ENCODE measurements at places on chromosomes 1 and 21. TPM values are rescaled to one million over a fixed set of nuclear protein-coding genes. Genes with fewer than 3 reads are reported as not detected.

DNA sequence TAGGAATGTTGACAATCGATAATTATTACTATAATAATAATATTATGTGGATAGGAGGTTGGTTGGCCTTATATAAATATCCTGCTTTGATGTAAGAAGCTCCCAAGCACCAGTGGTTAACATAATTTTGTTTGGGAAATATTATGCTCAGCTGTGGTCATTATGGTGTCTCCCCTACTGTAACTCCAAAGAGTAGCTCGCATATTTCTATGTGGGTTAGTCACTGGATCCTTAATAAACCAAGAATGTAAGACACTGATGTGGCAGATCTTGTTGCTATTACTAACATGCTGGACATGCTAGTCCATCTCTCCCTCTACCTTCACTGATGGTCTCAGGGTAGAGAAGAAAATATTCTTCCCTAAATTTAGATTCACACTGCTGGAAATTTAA lies 79.2 kb upstream of the RALGPS2 start:
- H3K27ac ChIP-seq, result peak overlapping the region; percentile 28
- H3K36me3 ChIP-seq, result no peaks in the 10 kb centered on the region
- DNase-seq, result peak; percentile 86
- no peak overlapping the region for H3K4me3 ChIP-seq
- H3K27me3 ChIP-seq, result no peaks in the 10 kb centered on the region
- peaks cover 9% of the 10 kb centered on the region for H3K4me1 ChIP-seq

GRCh38 chr1:94305704-94306103 lies 68.3 kb upstream of the ARHGAP29 start:
- no peaks in the 10 kb centered on the region for H3K27me3 ChIP-seq
- H3K27ac ChIP-seq, result peak overlapping the region; percentile 17
- H3K36me3 ChIP-seq, result no peaks in the 10 kb centered on the region
- no peak overlapping the region for H3K4me3 ChIP-seq

GRCh38 chr1:92901699-92902405 lies 59.4 kb downstream of the DIPK1A start:
- H3K27me3 ChIP-seq, result no peaks in the 10 kb centered on the region
- no peak for DNase-seq
- H3K4me3 ChIP-seq, result no peak overlapping the region
- no peak overlapping the region for H3K27ac ChIP-seq
- H3K36me3 ChIP-seq, result no peaks in the 10 kb centered on the region
- no peaks in the 10 kb centered on the region for H3K4me1 ChIP-seq

GRCh38 chr1:157498736-157499090 lies 53.6 kb downstream of the FCRL5 start:
- H3K27me3 ChIP-seq, result peaks cover 4% of the 10 kb centered on the region
- DNase-seq, result no peak
- no peak overlapping the region for H3K27ac ChIP-seq
- H3K36me3 ChIP-seq, result no peaks in the 10 kb centered on the region

DNA sequence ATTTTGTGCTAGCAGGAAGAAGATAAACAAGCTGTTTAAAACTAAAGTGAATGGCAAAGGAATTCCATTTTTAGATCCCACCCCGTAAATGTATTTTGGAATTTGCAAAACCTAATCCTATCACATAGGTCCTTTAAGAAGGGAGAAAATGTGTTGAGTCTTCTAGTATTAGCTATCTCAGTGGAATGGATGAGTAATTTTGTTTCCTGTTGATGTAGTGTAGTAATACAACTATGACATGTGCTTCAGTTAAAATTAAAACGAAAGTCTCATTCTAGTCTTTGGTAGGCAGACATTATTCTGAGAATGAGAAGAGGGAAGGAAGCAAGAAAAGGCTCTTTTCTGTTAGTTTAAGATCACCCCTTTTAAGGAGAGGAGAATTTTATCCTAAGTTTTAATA lies 265.9 kb upstream of the C1orf105 start:
- H3K4me3 ChIP-seq, result no peak overlapping the region
- DNase-seq, result peak; percentile 83
- H3K36me3 ChIP-seq, result no peaks in the 10 kb centered on the region
- no peaks in the 10 kb centered on the region for H3K27me3 ChIP-seq
- H3K27ac ChIP-seq, result peak overlapping the region; percentile 80

- H3K4me3 ChIP-seq, result no peak overlapping the region
- no peak overlapping the region for H3K27ac ChIP-seq
- peaks cover 13% of the 10 kb centered on the region for H3K4me1 ChIP-seq
- H3K36me3 ChIP-seq, result no peaks in the 10 kb centered on the region
Measured at GRCh38 chr1:22978299-22978698, 5.6 kb upstream of the LACTBL1 start.

The OR2T33 gene
- not detected for total RNA-seq

- no peaks in the 10 kb centered on the region for H3K36me3 ChIP-seq
- no peaks in the 10 kb centered on the region for H3K27me3 ChIP-seq
- no peak overlapping the region for H3K27ac ChIP-seq
- no peaks in the 10 kb centered on the region for H3K4me1 ChIP-seq
Measured at GRCh38 chr1:61674221-61674620, 50.7 kb downstream of the TM2D1 start.

- H3K27me3 ChIP-seq, result no peaks in the 10 kb centered on the region
- peaks cover 78% of the 10 kb centered on the region for H3K4me1 ChIP-seq
- H3K36me3 ChIP-seq, result peaks cover 23% of the 10 kb centered on the region
- H3K4me3 ChIP-seq, result peak overlapping the region; percentile 15
Measured at GRCh38 chr1:39391691-39392679, 99.5 kb upstream of the BMP8A start.

- H3K27ac ChIP-seq, result no peak overlapping the region
- no peaks in the 10 kb centered on the region for H3K27me3 ChIP-seq
- H3K36me3 ChIP-seq, result peaks cover 28% of the 10 kb centered on the region
Measured at GRCh38 chr1:36359911-36360550, 25.7 kb downstream of the STK40 start.

DNA sequence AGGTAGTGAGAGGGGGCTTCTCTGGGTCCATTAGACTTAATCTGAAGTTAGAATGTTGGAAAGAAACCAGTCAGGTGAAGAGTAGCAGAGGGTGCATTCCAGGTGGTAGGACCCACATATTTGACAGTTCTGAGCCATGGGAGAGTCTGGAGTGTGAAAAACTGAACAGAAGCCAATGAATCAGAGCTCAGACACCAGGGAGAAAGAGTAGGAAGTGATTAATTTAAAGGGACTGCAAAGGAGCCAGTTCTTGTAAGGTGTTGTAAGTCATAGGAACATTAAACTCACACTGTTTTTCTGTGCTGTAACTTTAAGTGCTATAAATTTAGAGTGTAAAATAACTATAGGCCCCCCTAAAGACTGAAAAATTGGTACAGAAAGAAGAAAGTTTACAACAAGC lies 5.9 kb upstream of the DHX9 start:
- H3K4me3 ChIP-seq, result no peak overlapping the region
- peak; percentile 24 for DNase-seq
- no peaks in the 10 kb centered on the region for H3K4me1 ChIP-seq
- H3K36me3 ChIP-seq, result no peaks in the 10 kb centered on the region
- no peaks in the 10 kb centered on the region for H3K27me3 ChIP-seq
- no peak overlapping the region for H3K27ac ChIP-seq

The KDM5B gene
- total RNA-seq, result 182 TPM

DNA sequence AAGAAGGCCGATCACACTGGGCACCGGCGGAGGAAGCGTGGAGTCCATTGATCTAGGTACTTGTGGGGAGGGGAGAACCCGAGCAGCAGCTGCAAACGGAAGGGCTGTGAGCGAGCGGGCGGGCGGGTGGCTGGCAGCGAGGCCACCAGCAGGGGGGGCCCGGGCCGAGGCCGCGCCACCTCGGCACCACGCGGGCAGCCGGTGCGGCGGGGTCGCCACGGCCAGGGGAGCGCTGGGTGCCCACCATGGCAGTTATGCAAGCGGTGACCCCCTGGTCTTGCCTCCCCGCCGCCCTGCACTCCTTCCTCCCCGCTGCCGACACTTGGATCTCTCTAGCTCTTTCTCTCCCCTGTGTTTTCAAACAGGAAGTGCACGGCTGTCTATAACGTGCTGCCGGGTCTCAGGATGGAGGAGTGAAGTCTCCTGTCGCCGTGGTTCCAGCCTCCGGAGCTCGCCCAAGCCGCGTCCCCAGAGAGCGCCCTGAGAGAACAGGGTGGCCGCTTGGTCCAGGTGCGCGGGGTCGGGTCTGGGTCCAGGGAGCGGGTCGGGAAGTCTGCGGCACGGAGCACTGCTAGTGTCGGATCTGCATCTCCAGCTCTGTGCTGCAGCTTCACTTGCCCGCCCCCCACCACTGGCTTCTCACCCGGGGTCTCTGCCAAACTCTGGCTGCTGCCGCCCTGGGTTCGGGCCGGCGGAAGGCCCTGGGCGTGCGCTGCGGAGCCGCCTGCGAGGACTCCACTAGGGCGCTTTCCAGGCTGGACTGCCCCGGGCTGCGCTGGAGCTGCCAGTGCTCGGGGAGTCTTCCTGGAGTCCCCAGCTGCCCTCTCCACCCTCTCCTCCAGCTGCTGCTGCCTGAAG lies 22.7 kb downstream of the LRRC8D start:
- H3K27ac ChIP-seq, result peak overlapping the region; percentile 83
- H3K36me3 ChIP-seq, result no peaks in the 10 kb centered on the region
- H3K4me1 ChIP-seq, result peaks cover 15% of the 10 kb centered on the region
- H3K4me3 ChIP-seq, result peak overlapping the region; percentile 88
- no peaks in the 10 kb centered on the region for H3K27me3 ChIP-seq
- peak; percentile 56 for DNase-seq

The SERTAD4 gene
- 2.9 TPM for total RNA-seq

DNA sequence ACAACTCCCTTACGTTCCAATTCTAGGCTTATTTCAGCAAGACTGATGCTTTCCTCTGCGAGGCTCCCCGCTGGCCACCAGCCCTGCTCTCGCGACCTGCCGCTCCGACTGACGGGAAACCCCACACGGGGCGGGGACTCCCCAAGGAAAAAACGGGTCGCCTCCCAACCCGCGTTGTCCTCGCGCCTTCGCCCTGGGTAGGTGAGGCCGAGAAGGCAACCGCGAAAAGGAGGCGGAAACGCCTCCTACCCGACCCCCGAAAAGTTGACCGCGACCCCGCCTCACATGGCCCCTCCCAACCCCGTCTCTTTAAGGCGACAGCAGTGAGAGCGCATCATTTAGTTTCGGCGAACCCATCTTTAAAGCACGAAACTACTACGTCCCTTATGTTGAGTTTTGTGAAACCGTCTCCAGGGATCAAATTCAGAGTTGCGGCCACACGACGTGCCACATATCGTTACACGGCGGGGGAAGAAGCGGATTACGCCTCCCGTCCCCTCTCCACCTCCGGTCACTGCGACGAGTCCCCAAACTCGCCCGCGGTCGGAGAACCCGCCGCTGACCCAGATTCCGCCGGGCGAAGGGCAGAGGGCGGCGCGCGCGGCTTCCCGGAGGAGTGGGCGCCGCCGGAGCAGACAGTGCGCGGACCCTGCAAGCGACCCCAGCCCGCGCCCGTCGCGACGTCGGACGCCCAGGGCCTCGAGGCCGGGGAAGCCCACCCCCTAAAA lies 1.2 kb downstream of the ANP32E start:
- H3K36me3 ChIP-seq, result peaks cover 5% of the 10 kb centered on the region
- H3K4me1 ChIP-seq, result peaks cover 11% of the 10 kb centered on the region
- peak overlapping the region; percentile 89 for H3K4me3 ChIP-seq
- H3K27ac ChIP-seq, result peak overlapping the region; percentile 82
- no peaks in the 10 kb centered on the region for H3K27me3 ChIP-seq
- peak; percentile 44 for DNase-seq

- no peaks in the 10 kb centered on the region for H3K27me3 ChIP-seq
- no peak overlapping the region for H3K27ac ChIP-seq
- H3K4me3 ChIP-seq, result no peak overlapping the region
Measured at GRCh38 chr1:153973525-153973924, 3.9 kb downstream of the JTB start.

GRCh38 chr1:18643154-18644012 lies 12.7 kb downstream of the PAX7 start:
- H3K36me3 ChIP-seq, result no peaks in the 10 kb centered on the region
- DNase-seq, result no peak
- no peaks in the 10 kb centered on the region for H3K4me1 ChIP-seq
- no peak overlapping the region for H3K4me3 ChIP-seq
- H3K27ac ChIP-seq, result no peak overlapping the region

GRCh38 chr1:66095190-66095589 lies 302.5 kb downstream of the PDE4B start:
- H3K27me3 ChIP-seq, result no peaks in the 10 kb centered on the region
- H3K36me3 ChIP-seq, result no peaks in the 10 kb centered on the region
- H3K27ac ChIP-seq, result no peak overlapping the region

The COPA gene
- total RNA-seq, result 281 TPM

- no peaks in the 10 kb centered on the region for H3K27me3 ChIP-seq
- no peak for DNase-seq
- H3K4me3 ChIP-seq, result no peak overlapping the region
- H3K27ac ChIP-seq, result no peak overlapping the region
- peaks cover 29% of the 10 kb centered on the region for H3K4me1 ChIP-seq
- H3K36me3 ChIP-seq, result no peaks in the 10 kb centered on the region
Measured at GRCh38 chr1:11787804-11788436, 17.8 kb downstream of the MTHFR start.

- peak overlapping the region; percentile 96 for H3K27ac ChIP-seq
- peaks cover 19% of the 10 kb centered on the region for H3K4me1 ChIP-seq
- H3K27me3 ChIP-seq, result no peaks in the 10 kb centered on the region
Measured at GRCh38 chr1:89953131-89953626, 41.7 kb upstream of the ZNF326 start.

DNA sequence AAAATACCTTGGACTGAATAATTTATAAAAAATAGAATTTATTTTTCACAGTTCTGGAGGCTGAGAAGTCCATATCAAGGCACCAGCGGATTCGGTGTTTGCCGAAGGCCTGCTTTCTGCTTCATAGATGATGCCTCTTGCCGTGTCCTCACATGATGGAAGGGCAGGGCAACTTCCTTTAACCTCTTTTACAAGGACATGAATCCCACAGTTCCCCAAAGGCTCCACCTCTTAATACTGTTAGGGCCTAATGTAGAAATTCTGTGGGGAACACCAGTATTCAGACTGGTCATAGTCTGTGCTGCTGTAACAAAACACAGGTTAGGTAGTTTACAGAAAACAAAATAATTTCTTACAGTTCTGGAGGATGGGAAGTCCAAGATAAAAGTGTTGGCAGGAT lies 25.9 kb downstream of the DYRK1A start:
- DNase-seq, result no peak
- no peak overlapping the region for H3K4me3 ChIP-seq
- H3K36me3 ChIP-seq, result no peaks in the 10 kb centered on the region
- H3K27ac ChIP-seq, result no peak overlapping the region

DNA sequence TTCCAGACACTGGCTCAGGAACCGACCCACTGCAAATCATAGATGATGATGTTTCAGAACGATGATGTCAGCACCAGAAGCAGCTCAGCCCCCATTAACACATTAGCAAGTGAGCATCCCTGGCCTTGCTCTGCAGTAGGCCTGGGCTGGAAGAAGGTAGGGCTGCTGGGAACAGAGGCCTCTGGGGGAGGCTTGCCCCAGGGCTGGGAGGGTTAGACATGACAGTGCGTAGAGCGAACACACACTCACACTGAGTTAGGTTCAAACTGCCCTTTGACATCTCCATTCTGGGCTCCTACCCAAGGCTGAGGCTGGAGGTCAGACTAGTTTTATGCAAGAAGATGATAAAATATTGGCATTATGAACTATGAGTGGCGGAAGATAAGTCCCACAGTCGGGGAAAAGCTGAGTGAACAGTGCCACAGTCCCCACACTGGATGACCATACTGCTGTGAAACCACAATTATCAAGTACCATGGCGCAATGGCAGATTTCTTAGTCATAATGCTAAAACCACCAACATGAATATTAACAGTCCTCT lies 91.1 kb downstream of the DMRTB1 start:
- no peak overlapping the region for H3K4me3 ChIP-seq
- H3K36me3 ChIP-seq, result no peaks in the 10 kb centered on the region
- peaks cover 4% of the 10 kb centered on the region for H3K4me1 ChIP-seq
- DNase-seq, result peak; percentile 73
- no peak overlapping the region for H3K27ac ChIP-seq

- peaks cover under 1% of the 10 kb centered on the region for H3K4me1 ChIP-seq
- H3K27me3 ChIP-seq, result no peaks in the 10 kb centered on the region
- peaks cover 6% of the 10 kb centered on the region for H3K36me3 ChIP-seq
- DNase-seq, result peak; percentile 24
- no peak overlapping the region for H3K27ac ChIP-seq
Measured at GRCh38 chr1:212045981-212046380, 10.4 kb downstream of the DTL start.

The FUCA1 gene
- 10.4 TPM for total RNA-seq

Data from astrocyte (in vitro differentiated cells and primary cell).